ENCODE measurements at places on chromosomes 13 and 19. TPM values are rescaled to one million over a fixed set of nuclear protein-coding genes. Genes with fewer than 3 reads are reported as not detected.

Gene SIGLEC9
- polyA plus RNA-seq = 1.4 TPM

Gene ZSCAN1
- 14.9 TPM for polyA plus RNA-seq

Gene NDUFA7
- polyA plus RNA-seq = 59.7 TPM

Gene GIPC1
- polyA plus RNA-seq = 123 TPM

Gene PLPPR3
- polyA plus RNA-seq = 201 TPM

Gene FAM216B
- 5.6 TPM for polyA plus RNA-seq

Gene VSTM1
- polyA plus RNA-seq = 0.41 TPM

Gene CATSPERD
- polyA plus RNA-seq = 2.8 TPM

Gene PLPP2
- 15.2 TPM for polyA plus RNA-seq

Gene NCR1
- polyA plus RNA-seq = not detected

Gene ANGPTL4
- 11.8 TPM for polyA plus RNA-seq

Gene ZNF468
- 17.7 TPM for polyA plus RNA-seq

Gene FFAR1
- polyA plus RNA-seq = 0.70 TPM

Gene STXBP2
- polyA plus RNA-seq = 14.0 TPM

Gene F2RL3
- 0.45 TPM for polyA plus RNA-seq

Gene AXL
- polyA plus RNA-seq = 24.8 TPM

Gene LMO7
- 16.4 TPM for polyA plus RNA-seq

Gene WDR88
- 1.4 TPM for polyA plus RNA-seq

Gene MEF2B
- 3.5 TPM for polyA plus RNA-seq

Gene C19orf67
- polyA plus RNA-seq = 0.21 TPM

Gene PSG2
- polyA plus RNA-seq = 0.71 TPM

Gene PCDH9
- polyA plus RNA-seq = 37.6 TPM

Gene LGALS7B
- 2.6 TPM for polyA plus RNA-seq

Gene KIR2DL1
- polyA plus RNA-seq = not detected

Gene PTGIR
- 0.62 TPM for polyA plus RNA-seq

Gene RASIP1
- polyA plus RNA-seq = 11.9 TPM

Gene NLRP7
- polyA plus RNA-seq = not detected

Gene ZNF66
- polyA plus RNA-seq = 4.7 TPM

Gene ZNF723
- polyA plus RNA-seq = not detected

Gene RNF225
- polyA plus RNA-seq = not detected

Gene PRKD2
- 30.4 TPM for polyA plus RNA-seq

Gene DHDH
- 2.7 TPM for polyA plus RNA-seq

Gene TTC9B
- polyA plus RNA-seq = 134 TPM

Gene PCDH17
- 50.1 TPM for polyA plus RNA-seq

Gene MZF1
- polyA plus RNA-seq = 51.7 TPM

Gene MEIS3
- polyA plus RNA-seq = 115 TPM

Gene FAAP24
- polyA plus RNA-seq = 2.7 TPM

Gene CEACAM7
- not detected for polyA plus RNA-seq

Gene KLK8
- not detected for polyA plus RNA-seq

Gene ZNF729
- 0.17 TPM for polyA plus RNA-seq

Gene ZNF382
- 22.3 TPM for polyA plus RNA-seq

Gene STRN4
- polyA plus RNA-seq = 155 TPM

Gene IL4I1
- polyA plus RNA-seq = 1.3 TPM

Gene CEACAM21
- polyA plus RNA-seq = 11.3 TPM

Gene ZNF274
- 23.0 TPM for polyA plus RNA-seq

Gene SMARCA4
- 228 TPM for polyA plus RNA-seq

Gene IL11
- 1.5 TPM for polyA plus RNA-seq

Gene LILRB2
- polyA plus RNA-seq = 0.54 TPM

Gene EXOC3L2
- polyA plus RNA-seq = 0.92 TPM

Gene PLK5
- polyA plus RNA-seq = 5.9 TPM

Gene GPR12
- 18.2 TPM for polyA plus RNA-seq

Gene LRFN3
- 45.0 TPM for polyA plus RNA-seq

Gene ZNF470
- polyA plus RNA-seq = 19.3 TPM

Gene SLITRK5
- 10.7 TPM for polyA plus RNA-seq

Gene PODNL1
- 7.5 TPM for polyA plus RNA-seq

Gene JAK3
- polyA plus RNA-seq = 5.0 TPM

Gene ZNF573
- 19.3 TPM for polyA plus RNA-seq
